ENCODE measurements at places on chromosomes 2 and 18.
A peak's percentile ranks its signal among the peaks of the same experiment; 100 is the strongest.

- no peak for DNase-seq
Measured at GRCh38 chr2:178824181-178824580, 17.0 kb upstream of the TTN start.

GRCh38 chr2:72956936-72957335, 39.6 kb downstream of the EMX1 start:
- DNase-seq = no peak

DNA sequence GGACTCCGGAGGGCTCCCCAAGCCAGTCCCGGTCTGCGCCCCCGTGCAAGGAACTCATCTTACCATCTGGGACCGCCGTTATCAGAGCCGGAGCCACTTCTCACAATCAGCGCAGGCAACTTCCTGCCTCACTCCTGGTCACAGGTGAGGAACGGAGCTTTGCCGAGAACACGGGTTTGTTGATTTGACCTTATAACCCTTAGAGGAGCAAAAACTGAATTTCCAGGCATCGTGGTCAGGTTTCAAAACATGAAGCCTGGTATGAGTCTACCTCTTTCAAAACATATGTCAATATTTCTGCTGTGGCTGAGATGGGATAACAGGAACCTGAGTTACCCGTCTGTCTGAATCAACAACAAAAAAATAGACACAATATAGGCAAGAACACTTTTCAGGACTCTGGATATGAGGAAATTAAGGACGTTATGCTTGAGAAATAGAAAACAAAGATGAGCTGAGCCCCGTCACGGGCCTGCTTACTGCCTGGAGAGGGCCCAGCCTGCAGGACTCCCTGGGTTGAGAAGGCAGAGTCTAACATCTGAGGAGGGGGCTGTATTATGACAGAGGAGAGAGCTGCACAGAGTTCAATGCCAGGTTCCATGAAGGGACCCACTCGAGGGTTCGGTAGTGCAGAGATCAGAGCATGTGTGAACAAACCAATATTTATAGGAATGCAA, 148.7 kb downstream of the NDUFA10 start:
- peak; percentile 28 for DNase-seq

DNA sequence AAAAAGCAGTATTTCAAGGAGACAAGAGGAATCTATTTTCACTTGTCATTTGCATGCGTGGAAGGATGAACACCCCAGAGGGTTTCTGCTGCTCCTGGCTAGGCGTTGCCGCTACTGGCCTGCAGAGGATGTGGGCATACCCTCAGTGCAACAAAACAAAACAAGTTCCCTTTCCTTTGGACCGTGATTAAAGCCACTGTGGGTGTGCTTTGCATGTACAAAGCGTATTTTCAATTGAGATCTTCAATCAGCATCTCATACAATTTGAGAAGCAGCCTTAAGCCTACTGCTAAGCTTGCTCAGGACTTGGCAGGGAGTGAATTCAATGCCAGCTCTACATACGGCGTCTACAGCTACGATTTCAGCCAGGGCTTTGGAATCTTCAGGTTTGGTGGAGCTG, 298.4 kb downstream of the LPIN1 start:
- DNase-seq = no peak

DNA sequence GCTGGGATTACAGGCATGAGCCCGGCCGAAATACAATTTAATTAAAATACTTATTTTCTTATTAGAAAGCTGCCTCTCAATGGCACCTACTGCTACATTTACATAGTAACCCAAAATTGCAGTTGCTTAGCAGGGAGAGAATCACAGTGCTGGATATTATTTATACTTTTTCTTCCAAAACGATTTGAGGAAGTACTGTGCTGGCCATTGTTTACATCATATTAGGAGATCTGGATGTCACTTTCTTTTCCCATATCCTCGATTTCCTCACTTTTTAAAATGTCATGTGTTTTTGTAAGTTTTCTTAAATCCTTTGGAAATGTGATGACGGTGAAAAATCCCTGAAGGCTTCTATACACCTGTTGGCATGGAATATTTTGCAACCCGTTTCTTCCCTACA, 3.4 kb upstream of the SP3 start:
- no peak for DNase-seq

GRCh38 chr2:28869494-28870145, 489 bp downstream of the TRMT61B start:
- DNase-seq = peak; percentile 44

GRCh38 chr2:156562124-156562523, 125.9 kb downstream of the GPD2 start:
- no peak for DNase-seq

GRCh38 chr2:152485954-152486736, 151.2 kb downstream of the FMNL2 start:
- no peak for DNase-seq

GRCh38 chr2:201255408-201256033, 4.8 kb upstream of the CASP8 start:
- no peak for DNase-seq

GRCh38 chr2:72949045-72949444, 31.7 kb downstream of the EMX1 start:
- DNase-seq = no peak

GRCh38 chr18:48607056-48607984, 68.5 kb downstream of the CTIF start:
- no peak for DNase-seq

- DNase-seq = no peak
Measured at GRCh38 chr2:45572979-45573378, 38.1 kb downstream of the SRBD1 start.

DNA sequence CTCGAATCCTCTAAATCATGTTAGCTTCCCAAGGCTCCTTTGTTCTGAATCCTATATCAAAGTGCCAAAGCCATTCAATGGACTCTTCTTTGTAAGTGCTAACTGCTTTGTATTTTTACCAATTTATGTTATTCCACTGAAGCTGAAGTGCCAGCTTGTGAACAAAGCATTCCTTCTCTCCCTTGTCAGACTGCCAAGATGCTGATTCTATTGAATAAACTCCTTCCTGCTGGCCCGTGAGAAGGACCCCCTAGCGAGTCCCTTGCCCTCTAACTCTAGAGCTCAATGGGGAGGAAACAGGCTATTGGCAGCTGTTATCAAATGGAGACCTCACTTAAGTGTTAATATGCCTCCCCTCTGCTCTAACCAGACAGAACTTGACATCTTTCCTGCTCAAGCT, 1097.9 kb upstream of the CNTNAP5 start:
- DNase-seq = peak; percentile 76

- no peak for DNase-seq
Measured at GRCh38 chr2:186205254-186205911, 280.7 kb upstream of the ZC3H15 start.

DNA sequence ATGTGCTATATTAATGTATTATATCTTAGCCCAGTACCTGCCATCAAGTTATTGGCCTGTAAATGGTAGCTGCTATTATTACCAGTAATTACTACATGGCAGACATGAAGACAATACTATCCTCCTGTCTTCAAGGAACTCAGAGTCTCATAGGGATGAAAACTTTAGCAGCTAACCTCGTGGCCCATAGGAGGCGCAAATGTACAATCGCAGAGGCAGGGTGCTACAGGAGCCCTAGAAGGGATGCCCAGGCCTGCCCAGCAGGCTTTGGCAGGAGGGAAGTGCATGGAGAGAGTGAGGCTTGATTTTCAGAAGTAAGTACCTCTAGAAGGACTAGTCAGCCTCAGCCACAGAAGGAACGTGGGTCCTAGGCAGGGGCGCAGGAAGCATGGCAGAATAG, 44.7 kb upstream of the KIDINS220 start:
- peak; percentile 91 for DNase-seq
